ENCODE measurements at places on chromosomes 12 and 14. TPM values are rescaled to one million over a fixed set of nuclear protein-coding genes. Genes with fewer than 3 reads are reported as not detected.

GRCh38 chr12:95417372-95417771, 56.6 kb upstream of the METAP2 start:
- no peak for DNase-seq

Gene SLC7A8
- 3.5 TPM for total RNA-seq

DNA sequence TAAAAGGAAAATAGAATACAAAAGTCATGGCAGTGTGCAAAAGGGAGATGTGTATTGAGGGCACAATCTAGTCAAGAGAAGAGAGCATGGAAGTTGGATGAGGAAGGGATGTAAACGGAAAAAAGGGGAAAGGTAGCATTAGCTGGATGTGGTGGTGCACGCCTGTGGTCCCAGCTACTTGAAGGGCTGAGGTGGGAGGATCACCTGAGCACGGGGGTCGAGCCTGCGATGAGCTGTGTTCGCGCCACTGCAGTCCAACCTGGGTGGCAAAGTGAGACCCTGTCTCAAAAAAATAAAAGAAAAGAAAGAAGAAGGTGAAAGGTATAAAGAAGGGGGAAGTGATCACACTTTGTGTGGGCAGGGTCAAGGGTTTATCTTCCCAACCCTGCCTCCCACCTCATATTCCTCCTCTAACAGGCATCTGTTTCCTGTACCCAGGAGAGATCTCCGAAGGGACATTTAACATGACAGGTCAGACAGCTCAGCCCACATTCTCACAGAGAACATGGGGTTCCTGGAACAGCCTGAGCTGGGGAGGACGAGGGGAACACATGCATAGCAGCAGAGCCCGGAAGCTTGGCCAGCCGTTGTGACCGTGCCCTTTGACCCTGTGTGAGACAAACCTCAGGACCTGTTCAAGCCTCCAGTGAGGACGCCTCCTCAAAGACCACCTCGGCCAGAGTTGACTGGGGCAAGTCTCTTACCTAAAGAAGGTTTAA, 8.9 kb downstream of the RNASE11 start:
- no peak for DNase-seq

DNA sequence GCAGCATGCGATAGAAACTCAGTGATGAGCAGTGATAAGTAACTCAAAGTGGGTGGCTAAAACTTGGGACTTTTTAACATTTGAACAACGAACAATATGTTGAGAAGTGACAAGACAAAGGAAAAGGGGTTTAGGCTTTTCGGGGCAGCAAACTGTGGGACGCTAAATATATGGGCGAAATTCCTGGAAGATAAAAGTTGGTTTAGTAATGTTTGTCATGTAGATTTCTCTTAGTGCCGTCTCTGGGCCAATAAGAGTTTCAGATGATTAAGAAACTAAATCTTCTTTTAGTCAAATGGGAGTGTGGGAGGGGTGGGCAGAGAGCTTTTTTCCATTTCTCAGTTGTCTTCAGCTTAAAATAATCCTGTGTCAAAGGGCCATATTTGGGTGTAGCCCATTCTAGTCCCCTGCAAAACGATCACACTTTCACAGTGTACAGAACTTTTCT, 41.7 kb upstream of the FUT8 start:
- no peak for DNase-seq

Gene NXPH4
- total RNA-seq, result not detected

GRCh38 chr14:63877550-63877939, 24.7 kb downstream of the SYNE2 start:
- no peak for DNase-seq

GRCh38 chr12:131445184-131445774, 265.6 kb upstream of the SFSWAP start:
- no peak for DNase-seq

DNA sequence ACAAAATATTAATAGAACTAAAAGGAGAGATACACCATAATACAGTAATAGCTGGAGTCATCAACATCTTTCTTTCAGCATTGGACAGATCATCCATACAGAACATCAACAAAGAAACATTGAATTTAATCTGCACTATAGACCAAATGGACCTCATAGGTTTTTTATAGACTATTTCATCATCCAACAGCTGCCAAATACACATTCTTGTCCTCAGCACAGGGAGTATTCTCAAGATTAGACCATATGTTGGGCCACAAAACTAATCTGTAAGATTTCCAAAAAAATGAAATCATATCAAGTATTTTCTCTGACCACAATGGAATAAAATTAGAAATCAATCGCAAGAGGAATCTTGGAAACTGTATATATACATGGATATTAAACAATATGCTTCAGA, 86.9 kb downstream of the FSCB start:
- DNase-seq, result no peak

All from natural killer cell treated with Interleukin-12 subunit alpha and Interleukin-12 subunit beta and Interleukin-15 and Interleukin-18, amount 100 ng/mL, for 72 hours (primary cell).